ENCODE measurements at places on chromosomes 2 and 18.

DNA sequence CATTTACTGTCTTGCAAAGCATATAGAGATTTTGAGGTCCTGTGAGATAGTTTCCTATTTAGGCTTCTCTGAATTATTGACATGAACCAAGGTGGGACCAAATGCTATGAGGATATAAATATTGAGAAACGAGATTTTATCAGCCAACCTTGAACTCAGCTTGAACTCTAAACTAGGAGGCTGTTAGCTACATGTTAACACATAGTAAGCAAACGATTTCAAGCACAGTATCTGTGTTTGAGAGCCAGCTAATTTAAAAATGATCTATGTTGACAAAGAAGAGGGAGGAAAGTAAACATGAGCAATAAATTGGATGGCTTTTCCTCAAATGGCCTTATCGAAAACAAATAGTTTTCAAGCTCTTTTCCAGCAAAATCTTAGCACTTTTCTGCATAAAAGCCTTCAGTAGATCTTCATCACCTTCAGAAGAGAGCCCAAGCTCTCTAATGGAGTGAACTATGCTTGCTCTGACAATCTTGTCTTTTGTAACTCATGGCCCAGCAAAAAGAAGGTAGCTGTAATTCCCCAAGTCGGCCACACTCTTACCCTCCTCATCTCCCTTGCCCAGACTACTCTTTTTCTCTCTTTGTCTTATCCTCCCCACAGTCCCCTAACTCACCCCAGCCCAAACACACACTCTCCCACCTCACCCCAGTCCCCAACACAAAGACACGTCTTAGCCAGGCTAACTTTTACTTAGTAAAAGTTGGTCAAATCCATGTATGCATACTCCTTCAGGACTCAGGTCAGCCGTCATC lies 14.7 kb downstream of the CD28 start:
- no peak for DNase-seq

GRCh38 chr2:226580403-226580802 lies 219.2 kb downstream of the IRS1 start:
- DNase-seq = no peak

DNA sequence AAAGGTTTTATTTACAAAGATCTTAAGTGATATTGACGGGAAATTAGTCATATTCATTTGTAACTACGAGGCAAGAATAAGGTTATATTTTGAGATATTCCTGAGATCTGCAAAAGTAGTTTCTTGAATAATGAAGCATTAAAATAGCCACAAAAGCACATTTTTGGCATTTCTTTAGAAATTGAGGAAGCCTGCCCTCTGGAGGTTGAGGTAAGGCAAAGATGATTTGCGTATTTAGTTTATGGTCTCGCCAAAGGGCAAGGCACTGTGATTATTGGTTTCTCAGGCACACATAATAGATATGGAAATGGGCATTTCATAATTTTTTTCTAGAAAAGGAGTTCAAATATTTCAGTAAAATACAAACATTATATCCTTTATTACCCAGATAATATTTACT lies 143.7 kb upstream of the RPRM start:
- DNase-seq = no peak

- peak; percentile 44 for DNase-seq
Observed at GRCh38 chr2:232365621-232366321, 12.8 kb upstream of the ALPP start.

- no peak for DNase-seq
Observed at GRCh38 chr2:44751754-44752479, 189.6 kb upstream of the SIX3 start.

DNA sequence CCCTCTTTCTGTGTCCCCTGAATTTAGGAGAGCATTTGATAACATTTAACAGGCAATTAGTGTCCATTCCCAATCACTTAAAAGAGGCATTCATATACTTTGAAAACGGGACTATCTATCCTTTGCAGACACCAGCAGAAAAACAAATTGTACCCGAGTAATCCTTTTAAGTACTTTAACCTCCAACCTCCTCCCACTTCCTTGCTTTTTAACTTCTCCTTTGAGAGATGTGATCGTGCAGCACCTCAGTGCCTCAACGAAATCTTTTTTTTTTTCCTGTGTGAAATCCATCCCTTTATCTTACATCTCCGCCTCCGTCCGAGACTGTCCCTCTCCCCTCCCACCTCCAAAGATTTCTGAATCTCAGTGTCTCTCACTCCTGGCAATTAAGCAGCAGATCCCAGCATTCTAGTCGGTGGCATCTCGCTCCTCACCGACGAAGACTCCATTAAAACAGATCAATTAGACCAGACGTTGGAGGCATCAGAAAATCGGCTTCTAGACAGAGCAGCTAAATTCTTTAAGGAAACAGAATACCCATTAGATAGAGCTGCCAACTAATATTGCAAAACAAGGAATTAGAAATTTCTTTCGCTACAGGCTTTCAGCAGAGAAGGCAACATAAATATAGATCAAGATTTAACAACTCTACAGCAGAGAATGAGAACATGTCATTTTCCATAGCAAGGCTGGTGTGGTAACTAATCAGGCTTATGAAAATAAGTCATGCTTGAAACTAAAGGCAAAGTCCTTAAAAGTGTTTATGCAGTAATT lies 1.9 kb upstream of the TMEFF2 start:
- DNase-seq = peak; percentile 27

- DNase-seq = no peak
Observed at GRCh38 chr2:63047321-63048279, 3.0 kb upstream of the OTX1 start.

GRCh38 chr18:79740521-79741361 lies 57.0 kb upstream of the KCNG2 start:
- no peak for DNase-seq

GRCh38 chr2:39107156-39107555 lies 13.7 kb downstream of the SOS1 start:
- DNase-seq = no peak

DNA sequence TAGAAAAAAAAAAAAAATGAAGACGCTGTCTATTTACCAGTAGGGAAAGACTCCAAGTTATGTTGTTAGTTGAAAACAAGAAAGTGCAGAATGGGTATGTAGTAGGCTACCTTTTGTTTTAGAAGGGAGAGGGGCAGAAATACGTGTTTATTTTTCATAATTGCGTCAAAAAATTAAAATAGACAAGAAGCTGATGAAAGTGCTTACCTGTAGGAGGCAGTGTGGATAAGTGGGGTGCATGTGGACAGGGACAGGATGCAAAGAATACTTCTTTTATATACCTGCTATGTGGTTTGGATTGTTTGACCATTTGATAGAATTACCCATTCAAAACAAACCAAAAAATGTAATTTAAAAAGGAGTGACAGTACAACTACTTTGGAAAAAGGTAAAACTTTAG lies 3.0 kb upstream of the GCG start:
- no peak for DNase-seq

GRCh38 chr2:186205254-186205911 lies 280.7 kb upstream of the ZC3H15 start:
- no peak for DNase-seq

DNA sequence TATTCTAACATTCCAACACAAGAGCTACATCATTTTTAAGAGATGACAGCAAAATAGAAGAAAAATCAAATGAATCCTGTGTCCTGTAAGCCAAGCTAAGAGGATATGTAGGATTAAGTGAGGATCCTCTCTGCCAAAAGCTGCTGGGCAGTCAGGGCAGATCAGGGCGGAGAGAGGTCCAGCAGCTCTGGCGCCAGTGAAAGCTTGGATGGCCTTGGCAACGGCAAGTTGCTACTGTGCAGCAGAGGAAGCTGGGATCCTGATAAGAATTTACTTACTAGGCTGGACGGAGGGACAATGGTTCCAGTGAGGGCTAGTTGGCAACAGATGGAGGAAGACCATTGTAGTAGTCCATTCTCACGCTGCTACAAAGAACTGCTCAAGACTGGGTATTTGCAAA lies 391.5 kb downstream of the XIRP2 start:
- no peak for DNase-seq

DNA sequence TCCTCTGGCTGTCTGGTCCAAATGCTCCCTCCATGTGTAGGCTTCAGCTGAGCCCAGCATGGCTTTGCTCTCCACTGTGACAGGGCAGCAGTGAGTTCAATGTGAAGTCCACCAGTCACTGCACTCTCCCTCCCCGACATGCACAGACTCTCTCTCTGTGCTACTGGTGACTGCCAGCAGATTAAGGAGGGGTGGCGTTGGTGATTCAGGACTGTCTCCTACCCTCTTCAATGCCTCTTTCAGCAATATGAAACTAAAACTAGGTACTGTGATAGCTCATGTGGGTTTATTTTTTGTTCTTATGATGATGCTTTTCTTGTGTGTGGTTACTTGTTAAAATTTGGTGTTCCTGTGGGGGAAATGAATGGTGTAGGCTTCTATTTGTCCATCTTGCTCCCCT lies 201.0 kb upstream of the RBMS1 start:
- DNase-seq = no peak

GRCh38 chr2:205865905-205866441 lies 183.7 kb downstream of the NRP2 start:
- peak; percentile 14 for DNase-seq

GRCh38 chr18:12026562-12026961 lies 45.3 kb downstream of the IMPA2 start:
- DNase-seq = no peak

DNA sequence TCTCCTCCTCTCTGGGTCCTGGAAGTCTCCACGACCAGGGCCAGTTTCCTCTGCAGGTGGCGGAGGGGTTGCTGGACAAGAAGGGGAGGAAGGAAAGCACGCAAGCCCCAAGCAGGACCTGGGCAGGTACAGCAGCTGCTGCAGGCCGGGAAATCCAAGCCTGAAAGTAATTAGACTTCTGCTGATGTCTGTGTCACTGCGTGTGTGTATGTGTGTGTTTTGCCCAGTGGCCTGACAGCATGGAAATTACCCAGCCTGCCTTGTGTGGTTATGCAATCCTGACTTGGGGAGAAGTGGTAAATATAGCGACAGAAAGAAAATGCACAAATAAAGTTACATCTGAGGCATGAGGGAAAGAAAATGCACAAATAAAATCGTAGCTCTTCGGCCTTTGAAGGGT lies 121.8 kb upstream of the ZBTB14 start:
- DNase-seq = peak; percentile 79

DNA sequence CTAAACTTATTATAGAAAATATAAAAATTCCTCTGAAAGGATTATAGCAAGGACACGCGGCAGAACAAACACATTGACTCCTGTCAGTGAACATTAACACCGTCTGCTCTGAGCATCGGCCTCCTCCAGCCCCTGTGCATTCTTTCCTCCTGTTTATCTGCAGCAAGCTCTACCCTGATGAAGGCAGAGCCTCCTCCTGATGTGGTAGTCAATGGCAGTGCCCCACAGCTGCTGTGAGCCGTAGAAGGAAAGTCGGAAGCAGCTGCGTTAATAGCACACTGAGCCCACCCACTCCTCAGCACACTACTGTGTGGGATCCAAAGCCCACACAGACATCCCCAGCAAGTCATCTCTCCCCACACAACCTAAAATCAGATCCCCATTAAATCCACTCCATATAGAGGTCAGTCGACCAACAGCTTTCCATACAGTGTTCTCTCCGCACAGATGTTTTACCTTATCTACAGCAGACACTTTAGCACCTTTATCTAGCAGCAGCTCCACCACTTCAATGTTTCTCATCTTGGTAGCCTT lies 41.0 kb downstream of the KIDINS220 start:
- DNase-seq = no peak

- DNase-seq = no peak
Observed at GRCh38 chr2:69344305-69344704, 42.7 kb downstream of the GFPT1 start.

DNA sequence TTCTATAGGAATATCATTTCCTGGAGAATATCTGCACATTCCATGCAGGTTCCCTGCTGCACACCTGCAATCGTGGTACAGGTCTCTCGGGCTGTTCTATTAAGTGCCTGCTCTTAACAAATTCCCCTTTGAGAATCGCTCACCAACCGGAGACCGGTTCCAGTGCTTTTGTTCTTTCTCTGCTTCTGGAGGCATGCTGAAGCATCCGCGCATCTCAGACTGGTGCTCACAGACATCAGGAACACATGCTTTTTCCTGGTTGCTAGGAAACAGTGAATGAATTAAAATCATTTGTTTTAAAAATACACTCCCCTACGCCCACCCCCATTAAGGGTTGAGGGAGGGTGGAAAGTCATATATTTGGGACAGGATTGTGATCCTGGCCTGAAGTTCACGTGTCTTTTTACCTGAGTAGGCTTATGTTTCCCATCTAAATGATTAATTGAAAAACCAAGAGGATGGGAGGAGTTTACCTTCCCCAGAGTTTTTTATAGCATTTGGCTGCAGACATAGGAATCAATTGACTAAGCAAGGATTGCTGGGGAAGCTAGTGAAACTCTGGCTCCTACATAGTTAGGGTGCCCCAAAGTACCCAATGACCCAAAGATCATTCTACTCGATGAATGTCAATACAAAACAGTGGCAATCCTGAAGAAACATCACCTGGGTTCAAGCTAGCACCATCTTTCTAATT lies at the start of gene C2orf80:
C2orf80 (minus strand) TSS at position 221 of the 694 bp plus-strand sequence. CDS start 3,044 bp downstream, outside the sequence.
- DNase-seq = no peak
